Subcutaneous preadipocyte (primary cell): ENCODE measurements at places on chromosomes 1 and 21. TPM values are rescaled to one million over a fixed set of nuclear protein-coding genes. Genes with fewer than 3 reads are reported as not detected.

TBX15 gene
- 7.3 and 27.0 TPM in 2 replicates for total RNA-seq

PCAT6 gene
- total RNA-seq = not detected in 2 replicates

LRRN2 gene
- total RNA-seq = not detected in 2 replicates

CYP4A11 gene
- total RNA-seq = not detected in 2 replicates

NMNAT2 gene
- 4.4 and 7.0 TPM in 2 replicates for total RNA-seq

S100A3 gene
- total RNA-seq = 18.6 and 22.0 TPM in 2 replicates

LY9 gene
- total RNA-seq = not detected in 2 replicates

CLDN17 gene
- total RNA-seq = not detected in 2 replicates

SELENBP1 gene
- total RNA-seq = 25.0 and 31.6 TPM in 2 replicates

DDAH1 gene
- total RNA-seq = 70.9 and 76.6 TPM in 2 replicates

IQGAP3 gene
- 32.7 and 54.2 TPM in 2 replicates for total RNA-seq

CFAP141 gene
- not detected in 2 replicates for total RNA-seq

GSTM5 gene
- 2.0 and 4.4 TPM in 2 replicates for total RNA-seq

HTR1D gene
- not detected in 2 replicates for total RNA-seq

PROX1 gene
- total RNA-seq = 0.20 and 0.37 TPM in 2 replicates

WNT3A gene
- total RNA-seq = not detected in 2 replicates

KMO gene
- under 0.01 TPM in 2 replicates for total RNA-seq

LPAR3 gene
- 0.37 and 4.7 TPM in 2 replicates for total RNA-seq

HSD3B2 gene
- not detected in 2 replicates for total RNA-seq

RBBP4 gene
- total RNA-seq = 61.0 and 90.9 TPM in 2 replicates

BTBD8 gene
- total RNA-seq = 2.9 and 3.5 TPM in 2 replicates

AK5 gene
- total RNA-seq = 24.6 and 32.7 TPM in 2 replicates

BMP8A gene
- not detected in 2 replicates for total RNA-seq

GPR137B gene
- total RNA-seq = 11.1 and 15.4 TPM in 2 replicates

CFHR1 gene
- total RNA-seq = not detected in 2 replicates
